ENCODE measurements at places on chromosomes 13 and 19. TPM values are rescaled to one million over a fixed set of nuclear protein-coding genes. Genes with fewer than 3 reads are reported as not detected.

DNA sequence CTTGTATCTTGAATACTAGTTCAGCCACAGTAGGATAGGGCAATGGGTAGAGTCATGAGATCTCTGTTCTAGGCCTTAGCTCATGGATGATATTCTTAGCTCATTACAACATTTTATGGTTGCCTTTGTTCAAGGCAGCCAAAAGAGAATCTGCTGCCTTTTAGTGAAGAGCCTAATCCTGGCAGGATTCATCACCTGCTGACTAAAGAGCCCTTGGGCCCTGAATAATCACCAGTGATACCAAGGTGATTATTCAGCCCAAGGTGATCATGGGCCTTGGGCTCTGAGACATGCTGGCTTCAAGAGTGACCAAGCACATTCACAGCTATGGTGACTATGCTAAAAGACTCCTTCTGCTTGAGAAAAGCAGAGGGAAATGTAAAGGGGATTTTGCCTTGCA, 143.3 kb upstream of the MYO16 start:
- DNase-seq: no peak

TPTE2 gene
- total RNA-seq: 0.18 TPM

GRCh38 chr13:20174656-20175405, 14.0 kb upstream of the GJA3 start:
- peak; percentile 73 for DNase-seq

PPAN gene
- 75.6 TPM for total RNA-seq

GRCh38 chr19:1252221-1252820, 3.9 kb downstream of the MIDN start:
- DNase-seq: peak; percentile 70

DNA sequence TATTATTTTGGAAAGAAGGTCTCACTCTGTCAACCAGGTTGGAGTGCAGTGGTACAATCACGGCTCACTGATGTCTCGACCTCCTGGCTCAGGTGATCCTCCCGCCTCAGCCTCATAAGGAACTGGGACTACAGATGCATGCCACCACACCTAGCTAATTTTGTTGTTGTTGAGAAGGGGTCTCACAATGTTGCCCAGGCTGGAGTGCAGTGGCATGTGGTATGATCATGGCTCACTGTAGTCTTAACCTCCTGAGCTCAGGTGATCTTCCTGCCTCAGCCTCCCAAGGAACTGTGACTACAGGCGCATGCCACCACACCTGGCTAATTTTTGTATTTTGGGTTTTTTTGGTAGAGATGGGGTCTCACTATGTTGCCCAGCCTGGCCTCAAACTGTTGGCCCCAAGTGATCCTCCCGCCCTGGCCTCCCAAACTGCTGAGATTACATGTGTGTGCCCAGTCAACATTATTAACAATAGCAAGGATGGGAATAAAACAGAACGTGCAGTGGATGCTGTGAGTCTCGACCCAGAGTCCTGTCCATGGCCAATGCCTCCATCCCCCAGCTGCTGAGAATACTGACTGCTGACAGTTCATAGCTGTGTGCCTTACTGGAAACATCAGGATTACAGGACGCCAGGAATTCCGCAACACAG, 5.4 kb upstream of the MBD3L3 start:
- DNase-seq: no peak

Data from activated CD4-positive, alpha-beta memory T cell treated with anti-CD3 and anti-CD28 coated beads, Interleukin-2, amount 10 ng/mL, durations not matched to agents 7 days and 5 days (primary cell).